ENCODE measurements at places on chromosomes 2 and 18. TPM values are rescaled to one million over a fixed set of nuclear protein-coding genes. Genes with fewer than 3 reads are reported as not detected.

GRCh38 chr2:99771681-99772333 is 282.0 kb upstream of the REV1 start:
- no peak for DNase-seq

DNA sequence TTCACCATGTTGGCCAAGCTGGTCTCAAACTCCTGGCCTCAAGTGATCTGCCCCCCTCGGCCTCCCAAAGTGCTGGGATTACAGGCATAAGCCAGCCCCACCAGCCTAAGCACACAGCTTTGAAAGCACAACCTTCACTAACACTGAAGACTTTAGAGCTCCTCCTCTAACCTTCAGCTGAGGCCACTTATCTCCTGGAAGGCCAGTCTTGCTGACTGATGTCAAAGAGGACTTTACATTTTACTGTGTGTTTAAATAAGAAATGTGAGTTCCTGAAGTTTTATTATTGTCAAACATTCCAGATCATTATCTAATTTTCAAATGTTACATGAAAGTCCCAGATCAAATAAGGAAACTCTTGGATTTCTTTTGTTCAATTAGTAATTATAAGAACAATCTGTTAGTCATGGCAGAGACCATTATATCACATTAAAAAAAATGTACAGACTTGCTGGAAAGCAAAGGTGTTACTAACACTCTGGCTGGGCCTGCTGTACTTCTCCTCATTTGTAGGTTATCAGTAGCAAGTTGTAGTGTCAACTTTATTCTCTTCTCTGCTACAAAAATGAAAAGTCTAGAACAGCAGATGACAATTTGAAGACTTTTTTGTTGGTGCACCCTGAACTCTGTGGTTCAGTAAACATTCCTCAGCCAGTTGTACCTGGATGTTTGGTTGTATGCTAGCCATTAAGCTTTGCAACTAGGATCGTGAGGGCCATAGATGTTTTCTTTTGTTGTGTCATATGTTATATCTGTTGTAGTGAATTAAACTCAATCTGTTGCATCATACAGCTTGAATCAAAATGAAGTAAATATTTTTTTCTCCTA is 80.0 kb downstream of the AOX1 start:
- DNase-seq: no peak

DNA sequence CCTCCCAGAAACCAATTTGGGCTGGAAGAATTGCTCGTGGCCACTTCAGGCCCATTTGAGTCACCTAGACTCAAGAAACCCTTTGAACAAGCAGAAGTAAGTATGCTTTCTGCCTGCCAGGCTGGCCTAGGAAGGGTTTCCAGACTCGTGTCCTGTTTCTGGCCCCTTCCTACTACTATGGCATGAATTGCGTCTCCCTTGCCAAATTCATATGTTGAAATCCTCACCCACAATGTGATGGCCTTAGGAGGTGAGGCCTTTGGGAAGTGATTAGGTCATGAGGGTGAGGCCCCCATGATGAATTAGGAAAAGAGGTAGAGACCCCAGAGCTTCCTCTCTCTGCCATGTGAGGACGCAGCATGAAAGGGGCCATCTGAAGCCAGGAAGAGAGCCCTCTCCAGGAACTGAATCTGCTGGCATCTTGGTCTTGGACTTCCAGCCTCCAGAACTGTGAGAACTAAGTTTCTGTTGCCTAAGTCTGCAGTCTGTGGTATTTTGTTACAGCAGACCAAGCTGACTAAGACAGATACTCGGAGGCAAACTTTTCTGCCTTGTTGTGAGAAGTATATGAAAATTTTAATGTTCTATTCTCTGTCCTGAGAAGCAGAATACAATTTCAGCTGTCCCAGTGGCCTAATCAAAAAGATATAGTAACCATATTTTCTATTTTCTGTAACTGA is 13.1 kb downstream of the GPR45 start:
- DNase-seq: no peak

GRCh38 chr2:677959-678550 is 849 bp upstream of the TMEM18 start:
- no peak for DNase-seq

SERPINB2 gene
- total RNA-seq: 1.9 TPM

SH2D6 gene
- total RNA-seq: not detected

GRCh38 chr18:30234755-30235154 is 807.8 kb downstream of the DSC3 start:
- no peak for DNase-seq

STK36 gene
- total RNA-seq: 16.0 TPM

Data from epithelial cell of proximal tubule (primary cell).